ENCODE measurements at places on chromosomes 2 and 18. TPM values are rescaled to one million over a fixed set of nuclear protein-coding genes. Genes with fewer than 3 reads are reported as not detected.

DNA sequence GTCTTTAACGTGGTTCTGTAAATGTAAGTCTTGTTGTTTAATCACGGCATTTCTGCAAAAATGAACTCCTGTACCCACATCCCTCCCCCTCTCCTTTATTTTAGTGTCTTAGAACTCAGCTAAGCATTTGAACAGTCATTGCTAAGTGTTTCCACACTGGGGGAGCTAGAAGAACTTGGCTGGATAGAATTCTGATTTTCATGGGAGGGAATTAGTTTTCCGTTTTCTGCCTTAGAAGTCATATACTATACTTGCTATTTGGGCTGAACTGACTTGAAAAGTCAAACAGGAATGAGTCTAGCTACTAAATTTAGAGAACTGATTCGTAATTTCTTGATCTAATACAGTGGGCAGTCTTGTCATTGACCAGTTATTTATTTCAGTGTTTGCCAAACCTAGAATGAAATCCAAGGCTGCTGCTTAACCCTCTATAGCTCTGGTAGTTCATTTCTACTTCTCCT, 61.1 kb downstream of the FMNL2 start:
- DNase-seq = no peak

GRCh38 chr18:77061281-77061945, 71.2 kb downstream of the MBP start:
- DNase-seq = no peak

GRCh38 chr2:102301867-102302362, 9.4 kb upstream of the IL1RL1 start:
- DNase-seq = peak; percentile 43

DSC2 gene
- total RNA-seq = 261 TPM

SNX17 gene
- 85.2 TPM for total RNA-seq

TFCP2L1 gene
- total RNA-seq = 149 TPM

DNA sequence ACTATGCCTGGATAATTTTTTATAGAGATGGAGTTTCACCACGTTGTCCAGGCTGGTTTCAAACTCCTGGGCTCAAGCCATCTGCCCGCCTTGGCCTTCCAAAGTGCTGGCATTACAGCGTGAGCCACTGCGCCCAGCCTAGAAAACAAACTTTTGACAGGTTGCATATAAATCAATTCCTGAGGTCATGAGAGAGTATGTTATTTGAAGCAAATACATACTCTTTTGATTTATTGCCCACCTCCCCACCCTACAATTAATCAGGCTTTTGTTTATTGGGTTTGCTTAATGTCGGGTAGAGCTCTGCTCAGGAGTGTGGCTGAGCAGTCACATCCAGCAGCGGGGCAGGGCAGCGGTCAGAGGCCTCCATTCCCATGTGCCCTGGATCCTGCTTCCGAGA, 37.9 kb upstream of the ASB1 start:
- DNase-seq = no peak

SCYGR7 gene
- total RNA-seq = not detected

DNA sequence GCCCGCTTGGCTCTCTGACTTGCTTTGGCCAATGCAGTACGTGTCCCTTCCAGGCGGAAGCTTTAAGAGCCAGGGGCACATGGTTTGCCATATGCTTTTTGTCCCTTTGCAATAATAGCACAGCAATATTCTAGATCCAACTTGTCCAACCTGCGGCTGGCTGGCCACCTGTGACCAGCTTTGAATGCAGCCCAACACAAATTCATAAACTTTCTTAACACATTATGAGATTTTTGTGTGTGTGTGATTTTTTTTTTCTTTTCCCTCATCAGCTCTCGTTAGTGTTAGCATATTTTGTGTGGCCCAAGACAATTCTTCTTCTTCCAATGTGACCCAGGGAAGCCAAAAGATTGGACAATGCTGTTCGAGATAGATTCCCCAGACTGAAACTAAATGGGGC, 119.3 kb upstream of the SIX3 start:
- no peak for DNase-seq

DNA sequence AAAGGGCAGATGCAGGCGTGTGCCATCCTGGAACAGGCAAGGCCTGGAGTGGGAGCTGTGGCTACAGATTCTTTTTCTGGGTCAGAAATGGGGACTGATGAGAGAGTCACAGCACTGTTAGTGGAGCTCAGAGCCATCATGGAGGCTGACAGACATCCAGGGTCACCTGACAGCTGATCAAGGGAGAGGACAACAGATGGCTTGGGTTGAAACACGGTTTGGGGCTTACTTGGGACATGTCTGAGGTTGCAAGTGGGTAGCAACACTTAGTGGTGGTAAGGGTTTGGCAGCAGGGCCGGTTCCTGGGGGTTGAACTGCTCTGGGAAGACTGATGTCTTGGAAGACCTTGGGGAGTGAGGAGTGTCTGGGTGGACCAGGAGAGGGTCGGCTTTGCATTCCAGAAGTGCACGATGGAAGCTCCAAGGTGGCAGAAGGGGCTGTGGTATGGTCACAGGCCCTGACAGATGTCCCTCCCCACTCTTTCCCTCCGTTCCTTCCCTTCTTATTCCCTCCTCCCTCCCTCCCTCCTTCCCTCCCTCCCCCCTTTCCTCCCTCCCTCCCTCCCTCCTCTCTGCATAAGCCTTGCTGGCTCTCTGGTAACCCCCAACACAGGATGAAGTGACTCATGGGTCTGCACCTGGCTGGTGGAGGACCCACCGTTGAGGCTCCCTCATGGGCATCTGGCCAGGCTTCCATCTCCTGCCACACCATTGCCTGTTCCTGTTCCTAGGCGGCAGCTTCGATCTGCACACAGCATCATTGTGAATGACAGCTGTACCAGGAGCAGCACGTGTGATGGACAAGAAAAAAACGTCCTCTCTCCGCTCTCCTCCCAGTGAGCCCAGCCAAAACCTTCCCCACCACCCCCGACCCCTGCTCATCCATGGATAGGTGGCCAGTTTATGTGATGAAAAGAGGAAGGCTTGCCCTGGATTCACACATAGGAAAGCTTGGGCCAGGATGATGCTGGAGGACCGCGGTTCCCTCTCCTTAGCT, 63.8 kb upstream of the RPL31 start:
- no peak for DNase-seq

- DNase-seq = no peak
Observed at GRCh38 chr18:5726011-5726410, 169.3 kb downstream of the TMEM200C start.

DHX57 gene
- 14.1 TPM for total RNA-seq

DNA sequence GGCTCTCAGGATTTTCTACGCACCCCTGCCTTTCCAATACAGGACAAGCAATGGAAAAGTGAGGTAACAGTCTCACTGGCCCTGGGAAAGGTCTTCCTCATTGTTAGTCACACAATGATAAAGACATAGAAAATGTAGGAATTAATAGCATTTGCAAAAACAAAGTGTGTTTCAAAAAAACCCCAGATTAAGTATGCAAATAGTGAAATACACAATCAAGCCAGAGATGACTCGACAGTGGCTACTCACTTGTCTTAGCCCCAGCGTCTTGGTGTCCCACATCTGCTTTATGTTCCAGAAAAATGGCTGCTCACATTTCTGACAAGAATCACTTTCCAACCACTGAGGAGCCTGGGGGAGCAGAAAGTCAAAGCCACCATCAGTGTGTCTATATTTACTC, 47.0 kb upstream of the AP1S3 start:
- no peak for DNase-seq

DNA sequence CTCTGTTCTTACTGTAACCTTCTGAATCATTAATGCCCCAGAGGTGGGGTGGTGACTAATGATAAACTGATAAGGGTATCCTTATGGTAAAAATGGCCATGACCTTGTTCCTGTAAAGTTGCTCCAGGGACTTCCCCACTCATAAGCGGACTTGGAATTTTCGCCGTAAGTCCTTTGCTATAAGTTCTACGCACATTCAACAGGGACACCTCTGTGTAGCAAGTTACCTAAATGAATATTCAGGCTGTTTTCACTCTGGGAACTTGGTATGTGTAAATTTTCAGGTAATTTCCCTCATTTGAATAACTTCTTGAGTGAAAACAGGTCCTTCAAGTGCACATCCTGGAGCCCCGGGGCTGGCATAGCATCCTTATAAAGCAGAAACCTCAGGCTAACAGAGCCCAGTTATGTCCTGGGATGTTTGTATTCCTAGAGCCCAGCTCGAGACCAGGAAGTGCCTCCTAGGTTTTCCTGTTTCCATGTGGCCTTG, 9.4 kb upstream of the AGFG1 start:
- no peak for DNase-seq

DNA sequence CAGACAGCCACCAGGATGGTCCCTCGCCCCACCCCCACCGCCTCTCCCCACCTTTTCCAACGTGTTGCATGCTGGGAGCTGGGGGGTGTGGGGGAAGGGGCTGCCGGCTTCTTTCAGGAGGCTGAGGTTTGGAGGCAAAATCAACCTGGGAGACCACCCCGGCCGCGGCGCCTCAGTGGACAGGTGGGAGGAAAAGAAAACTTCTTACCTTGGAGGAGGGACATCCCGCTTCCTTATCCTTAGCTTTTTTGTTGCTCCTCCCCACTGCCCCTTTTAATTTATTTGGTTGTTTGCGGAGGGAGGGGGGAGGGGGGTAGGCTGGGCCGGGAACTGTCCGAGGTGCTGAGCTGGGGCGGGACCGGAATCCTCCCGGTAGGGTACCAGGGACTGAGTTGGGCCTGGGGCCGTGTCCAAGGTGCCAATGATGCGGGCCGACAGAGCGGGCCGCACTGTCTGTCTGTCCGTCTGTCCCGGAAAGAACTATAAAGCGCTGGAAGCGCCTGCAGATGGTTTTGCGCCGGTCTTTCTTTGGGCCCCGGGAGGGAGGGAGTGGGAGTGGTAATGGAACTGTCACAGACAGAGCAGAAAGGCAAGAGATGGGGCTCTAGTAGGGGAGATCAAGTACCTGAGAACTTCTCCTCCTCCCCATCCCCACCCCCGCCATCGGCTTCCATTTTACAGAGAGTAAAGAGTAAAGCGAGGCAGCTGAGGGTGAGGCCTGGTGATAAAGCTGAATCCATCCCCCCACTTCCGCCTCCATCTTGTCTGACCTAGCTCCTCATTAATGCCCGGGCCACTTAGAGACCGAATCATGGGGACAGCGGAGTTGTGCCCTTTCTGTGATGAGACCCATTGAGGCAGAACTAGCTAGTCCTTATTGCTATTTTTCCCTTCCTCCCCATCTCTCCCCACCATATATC, 2.4 kb downstream of the CDK5R2 start:
- no peak for DNase-seq

DNA sequence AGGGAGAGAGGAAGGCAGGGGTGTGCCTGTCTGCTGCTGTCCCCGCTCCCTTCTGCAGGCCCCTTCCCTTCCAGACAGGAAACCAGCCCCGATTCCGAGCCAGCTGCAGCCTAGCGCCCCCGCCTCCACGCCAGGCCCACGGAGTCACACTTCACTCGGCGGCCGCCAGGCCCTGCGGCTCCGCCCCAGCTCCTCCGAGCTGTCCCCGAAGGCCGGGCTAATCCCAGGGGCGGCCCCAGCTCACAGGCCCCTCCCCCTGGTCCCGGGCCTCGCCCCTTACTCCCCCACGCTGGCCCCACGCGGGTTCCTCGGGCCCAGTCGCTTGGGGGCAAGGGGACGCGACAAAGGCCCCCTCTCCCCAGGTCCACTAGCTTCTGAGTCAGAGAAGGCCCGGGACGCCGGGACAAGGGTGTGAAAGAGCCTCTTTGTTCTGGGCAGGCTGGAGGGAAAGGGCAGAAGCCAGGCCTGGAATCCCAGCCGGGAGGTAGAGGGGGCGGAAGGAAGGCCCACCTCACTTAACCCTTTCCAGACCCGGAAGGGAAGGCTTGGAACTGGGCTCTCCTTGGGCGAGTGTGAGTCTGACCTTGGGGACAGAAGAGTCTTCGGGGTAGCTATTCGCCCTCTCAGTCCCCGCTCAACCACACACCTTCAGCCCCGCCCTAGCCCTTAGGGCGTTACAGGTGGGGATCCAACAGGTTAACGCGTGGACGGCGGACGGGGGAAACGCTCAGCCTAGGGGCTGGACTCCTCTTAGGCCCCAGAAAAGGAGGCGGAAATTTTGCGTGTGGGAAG, 1.2 kb downstream of the RTKN start:
- peak; percentile 90 for DNase-seq

FHOD3 gene
- total RNA-seq = 1.3 TPM

DNA sequence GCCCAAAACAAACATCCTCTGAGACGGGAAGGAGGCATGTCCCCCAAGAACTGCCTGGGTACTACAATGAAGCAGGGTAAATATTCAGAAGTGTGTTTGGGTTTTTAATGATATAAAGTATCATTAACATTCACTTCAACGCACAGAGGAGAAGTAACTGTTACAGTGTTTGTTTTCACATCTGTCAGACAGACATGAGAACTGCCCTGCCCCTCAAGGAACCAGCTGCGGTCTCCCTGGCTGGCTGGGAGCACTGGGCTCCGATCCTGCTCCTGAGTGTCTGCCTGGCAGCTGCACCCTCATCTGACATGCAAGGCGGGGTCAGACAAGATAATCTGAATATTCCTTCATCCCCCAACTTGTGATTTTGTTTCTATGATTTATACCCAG, 75.6 kb downstream of the MBP start:
- no peak for DNase-seq

GRCh38 chr2:100819370-100820272, at the start of gene NPAS2:
Gene NPAS2, plus strand, starts transcription at chr2:100820139. Its CDS starts 84,616 bp downstream, at chr2:100904755.
- peak; percentile 58 for DNase-seq

Data from left colon (tissue), 2 donors.